ENCODE measurements at places on chromosomes 6 and 20. TPM values are rescaled to one million over a fixed set of nuclear protein-coding genes. Genes with fewer than 3 reads are reported as not detected.

GRCh38 chr20:17646961-17647301 lies 35.1 kb downstream of the RRBP1 start:
- no peak for DNase-seq
- no peaks in the 10 kb centered on the region for H3K27me3 ChIP-seq
- peaks cover 29% of the 10 kb centered on the region for H3K4me1 ChIP-seq
- peak overlapping the region; percentile 13 for H3K27ac ChIP-seq
- H3K36me3 ChIP-seq: no peaks in the 10 kb centered on the region

DNA sequence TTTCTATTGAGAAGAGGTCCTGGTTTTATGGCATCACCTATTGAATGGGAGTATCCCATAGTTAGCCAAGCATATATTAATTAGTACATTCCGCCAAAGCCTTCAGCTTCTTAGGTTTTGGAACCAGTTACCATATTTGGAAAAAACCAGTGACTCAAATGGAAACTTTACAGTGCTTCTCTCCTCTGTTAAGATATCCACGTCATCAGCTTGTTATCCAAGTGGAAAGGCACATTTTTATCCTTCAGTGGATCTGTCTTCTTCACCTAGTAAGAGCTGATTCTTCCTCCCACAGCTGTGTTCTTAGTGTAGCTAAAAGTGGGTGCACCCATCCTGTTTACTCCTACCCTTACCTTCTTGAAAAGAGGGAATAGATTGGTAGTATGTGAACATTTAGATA lies 34.5 kb downstream of the TPD52L1 start:
- no peak for DNase-seq
- H3K36me3 ChIP-seq: no peaks in the 10 kb centered on the region
- peaks cover 4% of the 10 kb centered on the region for H3K4me1 ChIP-seq
- H3K4me3 ChIP-seq: no peak overlapping the region

GRCh38 chr20:14826543-14827313 lies 489.3 kb upstream of the FLRT3 start:
- H3K27ac ChIP-seq: no peak overlapping the region
- no peak for DNase-seq
- H3K36me3 ChIP-seq: no peaks in the 10 kb centered on the region
- H3K4me3 ChIP-seq: no peak overlapping the region
- no peaks in the 10 kb centered on the region for H3K4me1 ChIP-seq

DNA sequence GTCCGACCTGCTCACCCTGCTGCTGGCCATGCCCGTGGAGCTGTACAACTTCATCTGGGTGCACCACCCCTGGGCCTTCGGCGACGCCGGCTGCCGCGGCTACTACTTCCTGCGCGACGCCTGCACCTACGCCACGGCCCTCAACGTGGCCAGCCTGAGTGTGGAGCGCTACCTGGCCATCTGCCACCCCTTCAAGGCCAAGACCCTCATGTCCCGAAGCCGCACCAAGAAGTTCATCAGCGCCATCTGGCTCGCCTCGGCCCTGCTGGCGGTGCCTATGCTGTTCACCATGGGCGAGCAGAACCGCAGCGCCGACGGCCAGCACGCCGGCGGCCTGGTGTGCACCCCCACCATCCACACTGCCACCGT lies 885 bp downstream of the NTSR1 start:
- H3K27ac ChIP-seq: no peak overlapping the region
- no peaks in the 10 kb centered on the region for H3K36me3 ChIP-seq
- DNase-seq: no peak
- H3K4me3 ChIP-seq: no peak overlapping the region

DNA sequence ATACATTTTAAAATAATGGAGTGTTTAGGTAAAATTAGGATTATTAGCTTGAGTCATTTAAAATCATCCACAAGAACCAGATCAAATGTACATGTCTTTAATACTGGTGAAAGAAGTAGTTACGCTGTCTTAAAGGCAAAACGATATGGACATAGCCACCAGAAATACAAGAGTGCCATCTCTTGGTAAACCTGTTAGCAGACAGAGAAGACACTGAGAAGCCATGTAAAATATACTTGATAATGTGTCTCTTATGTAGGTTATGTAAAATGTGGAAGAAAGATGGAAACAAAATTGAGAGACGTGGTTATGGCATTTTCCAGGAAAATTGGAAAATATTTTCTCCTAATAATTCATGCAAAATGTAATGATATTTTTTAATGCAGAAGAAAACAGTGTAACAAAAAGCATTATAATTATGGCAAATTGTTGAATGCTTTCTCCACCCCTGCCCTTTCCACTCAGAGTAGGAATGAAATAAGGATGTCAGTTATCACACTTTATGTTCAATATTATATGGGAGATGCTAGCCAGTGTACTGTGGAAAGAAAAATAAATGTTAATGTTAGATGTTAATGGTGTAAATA lies 12.2 kb upstream of the SLC17A2 start:
- no peak for DNase-seq
- no peaks in the 10 kb centered on the region for H3K27me3 ChIP-seq
- H3K4me3 ChIP-seq: no peak overlapping the region
- no peak overlapping the region for H3K27ac ChIP-seq

GRCh38 chr20:53695797-53696527 lies 102.3 kb upstream of the ZNF217 start:
- no peaks in the 10 kb centered on the region for H3K27me3 ChIP-seq
- no peak for DNase-seq
- H3K36me3 ChIP-seq: no peaks in the 10 kb centered on the region
- H3K27ac ChIP-seq: no peak overlapping the region

DNA sequence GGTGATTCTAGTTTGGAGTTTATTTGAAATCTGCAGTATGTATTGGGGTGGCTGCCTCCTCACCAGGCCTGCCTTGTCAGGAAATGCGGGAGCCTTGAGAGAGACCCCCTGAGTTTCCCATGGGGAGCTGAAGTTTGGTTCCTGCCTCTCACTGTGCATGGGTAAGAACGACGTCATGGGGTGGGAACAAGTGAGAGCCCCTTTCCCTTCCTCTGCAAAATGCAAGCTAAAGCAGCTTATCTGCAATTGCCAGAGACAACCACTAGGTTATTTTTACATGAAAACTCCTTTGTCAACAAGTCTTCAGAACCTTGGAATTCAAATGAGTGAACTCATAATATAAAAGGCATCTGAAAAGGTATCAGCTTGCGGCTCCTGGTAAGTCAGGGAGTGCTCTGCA lies 58.4 kb downstream of the TMEM170B start:
- DNase-seq: no peak
- H3K27me3 ChIP-seq: no peaks in the 10 kb centered on the region
- no peaks in the 10 kb centered on the region for H3K36me3 ChIP-seq
- no peak overlapping the region for H3K27ac ChIP-seq
- no peaks in the 10 kb centered on the region for H3K4me1 ChIP-seq

GRCh38 chr6:84652356-84653026 lies 111.9 kb downstream of the TBX18 start:
- H3K36me3 ChIP-seq: no peaks in the 10 kb centered on the region
- no peaks in the 10 kb centered on the region for H3K4me1 ChIP-seq
- H3K27ac ChIP-seq: no peak overlapping the region
- DNase-seq: no peak
- H3K27me3 ChIP-seq: no peaks in the 10 kb centered on the region

GRCh38 chr20:50625986-50626677 lies 65.2 kb downstream of the RIPOR3 start:
- H3K27me3 ChIP-seq: no peaks in the 10 kb centered on the region
- H3K36me3 ChIP-seq: no peaks in the 10 kb centered on the region
- H3K27ac ChIP-seq: no peak overlapping the region
- no peak for DNase-seq
- H3K4me3 ChIP-seq: no peak overlapping the region

Gene PRDM13
- total RNA-seq: 0.74 TPM

Gene GZF1
- total RNA-seq: 9.4 TPM

Gene PNPLA1
- 2.0 TPM for total RNA-seq
